ENCODE measurements at places on chromosomes 5 and 9.
A peak's percentile ranks its signal among the peaks of the same experiment; 100 is the strongest.

DNA sequence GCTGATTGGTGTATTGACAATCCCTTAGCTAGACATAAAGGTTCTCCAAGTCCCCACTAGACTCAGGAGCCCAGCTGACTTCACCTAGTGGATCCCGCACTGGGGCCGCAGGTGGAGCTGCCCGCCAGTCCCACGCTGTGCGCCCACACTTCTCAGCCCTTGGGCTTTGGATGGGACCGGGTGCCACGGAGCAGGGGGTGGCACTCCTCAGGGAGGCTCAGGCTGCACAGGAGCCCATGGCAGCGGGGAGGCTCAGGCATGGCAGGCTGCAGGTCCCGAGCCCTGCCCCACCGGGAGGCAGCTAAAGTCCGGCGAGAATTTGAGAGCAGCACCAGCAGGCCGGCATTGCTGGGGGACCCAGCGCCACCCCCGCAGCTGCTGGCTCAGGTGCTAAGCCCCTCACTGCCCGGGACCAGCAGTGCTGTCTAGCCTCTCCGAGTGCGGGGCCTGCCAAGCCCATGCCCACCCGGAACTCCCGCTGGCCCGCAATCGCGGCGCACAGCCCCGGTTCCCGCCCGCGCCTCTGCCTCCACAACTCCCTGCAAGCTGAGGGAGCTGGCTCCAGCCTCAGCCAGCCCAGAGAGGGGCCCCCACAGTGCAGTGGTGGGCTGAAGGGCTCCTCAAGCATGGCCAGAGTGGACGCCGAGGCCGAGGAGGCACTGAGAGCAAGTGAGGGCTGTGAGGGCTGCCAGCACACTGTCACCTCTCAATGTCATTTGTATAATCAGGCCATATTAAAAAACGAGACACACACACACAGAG, 437.2 kb downstream of the CSNK1G3 start:
- no peak for DNase-seq

GRCh38 chr9:71361357-71361756, 239.9 kb upstream of the TRPM3 start:
- no peak for DNase-seq

GRCh38 chr5:148491793-148492184, 108.0 kb downstream of the FBXO38 start:
- DNase-seq, result no peak

GRCh38 chr5:127987354-127988145, 96.0 kb upstream of the SLC12A2 start:
- DNase-seq, result peak; percentile 67

DNA sequence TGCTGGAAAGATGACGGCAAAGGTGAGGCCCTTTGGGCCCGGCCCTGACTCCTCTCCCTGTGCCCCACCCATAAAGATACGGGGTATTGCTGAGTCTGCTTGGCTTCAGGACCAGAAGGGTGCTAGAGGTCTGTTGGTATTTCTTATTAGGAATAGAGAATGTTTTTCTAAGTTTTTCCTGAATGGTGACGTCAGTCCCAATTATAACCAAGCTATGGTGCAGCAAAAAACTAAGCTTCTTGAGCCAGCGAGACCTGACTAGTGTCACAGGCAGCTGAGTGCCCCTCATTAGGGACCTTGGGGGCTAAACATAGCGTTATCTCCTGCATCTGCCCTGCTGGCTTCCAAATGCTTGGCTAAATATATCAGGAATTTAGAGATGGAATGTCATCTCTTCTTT, 151.0 kb upstream of the TBC1D2 start:
- no peak for DNase-seq

DNA sequence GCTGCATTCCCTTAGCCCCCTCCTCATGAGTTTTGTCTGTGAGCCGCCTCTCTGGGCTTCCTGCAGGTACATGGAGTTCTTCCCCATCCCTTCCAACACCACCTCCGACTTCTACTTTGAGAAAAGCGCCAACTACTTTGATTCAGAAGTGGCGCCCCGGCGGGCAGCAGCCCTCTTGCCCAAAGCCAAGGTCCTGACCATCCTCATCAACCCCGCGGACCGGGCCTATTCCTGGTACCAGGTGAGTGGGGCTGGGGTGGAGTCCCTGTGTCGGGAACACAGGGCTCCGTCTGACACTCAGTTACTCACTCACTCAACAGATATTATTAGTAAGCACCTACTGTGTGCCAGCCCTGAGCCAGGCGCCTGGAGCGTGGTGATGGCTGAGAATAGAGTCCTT, 37.3 kb downstream of the NDST1 start:
- DNase-seq, result no peak

- DNase-seq, result no peak
These were observed 206.9 kb downstream of the COX7C start for GRCh38 chr5:86824637-86825036.

GRCh38 chr9:100725371-100725770, 147.5 kb downstream of the CAVIN4 start:
- no peak for DNase-seq

DNA sequence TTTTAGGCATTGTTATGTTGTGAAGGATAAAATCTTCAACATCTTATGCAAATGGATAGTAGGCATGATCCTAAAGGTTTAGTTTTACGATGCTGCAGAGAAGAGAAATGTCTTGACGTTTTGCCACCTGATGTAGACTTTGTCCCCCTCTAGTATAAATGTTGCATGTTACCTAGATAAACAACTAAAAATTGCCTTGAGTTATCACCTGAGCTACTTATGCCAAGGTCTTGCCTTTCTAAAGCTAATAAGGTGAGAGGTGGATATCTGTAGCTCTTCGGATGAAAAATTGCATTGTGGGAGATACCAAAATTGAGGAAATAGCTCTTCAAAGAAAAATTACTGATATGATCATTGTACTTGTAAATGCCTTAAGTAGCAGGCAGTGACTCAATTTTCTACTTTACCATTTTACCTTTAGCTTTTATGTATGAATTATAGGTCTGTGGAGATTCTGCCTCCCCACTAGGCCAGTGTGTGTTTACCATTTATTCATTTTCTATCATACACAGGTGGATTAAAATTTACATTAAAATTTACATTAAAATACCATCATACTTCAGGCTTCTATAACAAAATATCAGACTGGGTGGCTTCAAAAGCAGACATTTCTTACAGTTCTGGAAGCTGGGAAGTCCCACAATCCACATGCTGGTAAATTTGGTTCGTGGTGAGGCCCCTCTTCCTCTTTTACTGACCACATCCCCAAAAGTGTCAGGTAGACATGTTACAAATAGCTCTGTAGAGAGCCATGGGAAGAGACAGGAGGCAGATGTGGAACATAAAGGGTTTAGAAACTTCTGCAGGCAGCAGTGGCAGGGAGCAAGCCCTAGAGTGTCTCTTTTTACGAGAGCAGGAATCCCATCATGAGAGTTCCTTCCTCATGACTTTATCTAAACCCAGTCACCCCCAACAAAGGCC, 100.7 kb upstream of the ERBIN start:
- DNase-seq, result no peak

DNA sequence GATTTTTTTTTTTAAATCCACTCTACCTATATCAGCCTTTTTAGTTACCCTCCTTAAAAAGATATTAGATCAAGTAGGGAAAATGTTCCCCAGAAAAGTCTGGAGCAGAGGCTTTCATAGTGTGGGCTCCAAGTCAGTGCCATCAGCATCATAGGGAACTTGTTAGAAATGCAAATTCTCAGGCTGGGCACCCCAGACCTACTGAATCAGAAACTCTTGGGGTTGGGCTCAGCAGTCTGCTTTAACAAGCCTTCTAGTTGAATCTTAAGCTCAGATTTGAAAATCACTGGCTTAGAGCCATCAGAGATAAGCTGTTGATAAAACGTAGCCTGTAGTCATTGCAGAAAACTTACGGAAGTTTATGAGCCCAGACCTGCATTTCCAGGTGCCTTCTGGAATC, 140.1 kb downstream of the TMEM38B start:
- DNase-seq, result no peak

- no peak for DNase-seq
These were observed 27.0 kb downstream of the PLPPR1 start for GRCh38 chr9:101055516-101055915.

- DNase-seq, result peak; percentile 70
These were observed 486.4 kb upstream of the ZNF608 start for GRCh38 chr5:125232779-125233230.

GRCh38 chr5:9126490-9126889, 419.4 kb downstream of the SEMA5A start:
- DNase-seq, result no peak

DNA sequence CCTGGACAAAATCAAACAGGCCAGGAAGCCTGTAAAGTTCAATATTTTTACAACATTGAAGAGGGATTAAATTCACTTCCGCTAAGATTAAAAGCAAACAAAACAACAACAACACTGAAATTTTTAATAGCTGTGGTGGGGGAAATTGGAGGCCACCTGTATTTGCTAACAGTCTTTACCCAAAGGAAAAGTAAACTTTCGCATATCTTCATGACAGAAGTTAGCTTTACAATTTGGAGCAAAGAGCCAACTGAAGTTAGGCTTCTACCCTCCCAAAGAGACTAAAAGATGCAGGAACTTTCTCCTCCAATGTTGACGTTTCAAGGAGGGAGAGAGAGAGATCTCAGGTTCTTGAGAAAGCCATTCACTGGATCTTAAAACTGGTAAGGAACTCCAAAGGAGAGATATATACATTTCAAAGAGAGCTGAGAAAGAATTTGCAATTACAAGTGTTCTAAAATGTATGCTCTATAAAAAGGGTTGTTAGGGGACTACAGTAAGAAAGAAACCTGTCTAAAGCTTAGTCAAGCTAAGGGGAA, 349.2 kb upstream of the CDH9 start:
- DNase-seq, result no peak

DNA sequence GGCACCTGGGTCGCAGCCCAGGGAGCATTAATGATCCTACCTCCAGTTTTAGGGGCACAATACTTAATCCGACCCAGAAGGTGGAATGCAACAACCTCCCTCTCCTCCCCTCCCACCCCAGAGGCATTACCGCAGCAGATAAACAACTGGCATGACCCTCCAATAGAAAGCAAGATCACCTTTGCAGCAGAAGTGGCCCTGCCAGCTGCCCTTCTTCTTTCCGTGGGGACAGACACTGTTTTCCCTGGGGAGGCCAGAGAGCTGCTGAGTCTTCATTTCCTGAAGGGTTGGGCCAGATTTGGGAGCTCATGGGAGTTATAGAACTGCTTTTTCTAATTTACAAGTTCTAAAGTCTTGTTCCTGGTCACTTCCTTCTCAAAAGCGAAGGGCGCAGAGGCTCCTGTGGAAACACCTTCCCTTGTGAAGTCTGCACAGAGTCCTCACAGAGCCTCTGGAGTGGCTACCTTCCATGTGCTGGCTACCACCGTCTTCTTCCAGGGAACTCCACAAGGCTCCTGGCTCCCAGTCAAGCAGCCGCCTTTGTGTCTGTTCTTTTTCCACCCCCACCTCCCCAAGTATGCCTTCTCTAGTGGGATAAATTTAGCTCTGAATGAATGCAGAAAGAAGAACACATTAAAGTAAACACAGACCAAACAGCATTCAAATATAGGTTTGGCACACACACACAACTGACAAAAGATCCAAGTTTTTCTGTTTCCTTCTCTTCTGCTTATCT, 8.0 kb upstream of the PALM2AKAP2 start:
- no peak for DNase-seq

- no peak for DNase-seq
These were observed 438.0 kb upstream of the MPDZ start for GRCh38 chr9:13717322-13718054.

DNA sequence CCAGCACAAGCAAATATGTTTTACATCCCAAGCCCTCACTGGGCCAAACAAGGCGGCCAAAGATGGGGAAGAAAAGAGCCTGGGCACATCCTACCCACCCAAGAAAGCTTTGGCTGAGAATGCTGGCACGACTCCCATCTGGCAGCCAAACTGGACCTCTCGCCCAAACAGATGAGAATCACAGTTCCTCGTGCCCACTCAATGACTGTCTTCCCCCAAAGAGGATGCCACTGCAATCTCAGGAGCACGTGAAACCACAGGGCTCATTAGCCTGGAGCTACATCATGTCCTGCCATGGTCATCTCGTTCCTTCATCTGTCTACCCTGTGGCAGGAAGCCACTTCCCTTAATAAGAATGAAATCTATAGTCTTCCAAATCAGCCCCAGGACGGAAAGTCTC, 536.8 kb downstream of the BNC2 start:
- no peak for DNase-seq

DNA sequence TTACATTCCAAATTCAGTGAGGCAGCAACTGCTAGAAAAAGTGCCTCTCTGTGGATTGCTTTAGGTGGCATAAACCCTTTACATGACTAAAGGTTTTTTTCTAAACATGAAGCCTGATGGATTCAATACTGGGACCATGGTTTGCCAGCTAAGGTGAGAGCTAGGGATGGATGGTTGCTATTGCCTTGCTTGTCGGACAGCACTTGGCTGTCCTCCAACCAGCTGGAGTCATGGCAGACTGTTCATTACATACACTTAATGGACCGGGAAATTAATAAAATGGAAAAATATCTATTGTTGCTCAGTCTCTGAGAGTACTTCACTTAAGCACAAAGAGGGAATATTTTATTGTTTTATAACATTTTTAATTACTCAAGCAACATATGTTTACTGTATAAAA, 116.9 kb upstream of the TRPC7 start:
- no peak for DNase-seq

GRCh38 chr5:180436275-180436674, 57.9 kb upstream of the CNOT6 start:
- DNase-seq, result no peak

DNA sequence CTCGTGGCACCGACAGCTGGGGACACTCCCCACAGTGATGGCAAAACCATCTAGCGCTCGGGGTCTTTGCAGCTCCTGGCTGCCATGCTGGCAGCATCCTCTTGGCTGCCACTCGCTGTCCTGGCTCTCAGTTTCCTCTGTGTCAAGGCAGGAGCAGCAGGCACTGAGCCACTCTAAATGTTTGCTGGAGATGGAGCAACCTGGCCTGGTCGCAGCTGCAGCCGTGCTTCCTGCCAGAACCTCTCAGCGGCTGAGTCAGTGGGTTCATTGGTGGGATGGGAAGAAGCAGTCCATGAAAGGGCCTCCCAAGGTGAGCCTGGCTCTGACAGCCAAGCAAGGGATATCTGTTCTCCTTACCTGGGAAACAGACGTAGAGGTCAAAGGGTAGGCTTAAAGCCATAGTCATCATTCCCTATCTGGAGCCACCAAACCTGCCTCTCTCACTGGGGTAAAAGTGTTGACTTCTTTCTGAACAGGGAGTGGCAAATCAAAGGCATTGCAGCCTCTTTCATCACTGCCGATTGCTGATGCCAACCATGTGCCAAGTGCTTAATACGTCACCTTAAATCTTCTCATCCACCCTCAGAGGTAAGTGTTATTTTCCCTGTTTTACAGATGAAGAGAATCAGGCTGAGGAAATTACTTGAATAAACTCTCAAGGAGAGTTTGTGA, 304.8 kb upstream of the ZNF462 start:
- DNase-seq, result no peak

Measured in retinal pigment epithelial cell (primary cell).